ENCODE measurements at places on chromosomes 2 and 18.
A peak's percentile ranks its signal among the peaks of the same experiment; 100 is the strongest.

- DNase-seq, result no peak
Observed at GRCh38 chr18:74139888-74140287, 7.7 kb downstream of the FBXO15 start.

DNA sequence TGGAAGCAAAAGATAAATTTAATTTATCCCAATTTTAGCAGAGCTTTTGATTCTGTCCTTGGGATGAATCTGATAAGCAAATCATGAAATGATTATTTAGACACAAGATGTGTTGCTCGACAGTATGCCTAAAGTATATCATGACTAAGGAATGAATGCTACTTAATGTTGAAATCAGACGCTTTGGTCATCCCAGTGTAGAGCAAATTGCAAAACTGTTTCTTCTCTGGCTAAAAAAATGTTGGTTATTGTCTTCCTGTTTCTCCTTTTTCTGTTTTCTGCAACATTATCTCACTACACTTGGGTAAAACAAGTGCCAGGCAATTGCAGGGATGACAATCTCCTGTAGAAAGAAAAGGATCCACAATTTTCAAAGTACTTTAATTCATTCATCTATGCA is 66.4 kb downstream of the BABAM2 start:
- peak; percentile 56 for DNase-seq

DNA sequence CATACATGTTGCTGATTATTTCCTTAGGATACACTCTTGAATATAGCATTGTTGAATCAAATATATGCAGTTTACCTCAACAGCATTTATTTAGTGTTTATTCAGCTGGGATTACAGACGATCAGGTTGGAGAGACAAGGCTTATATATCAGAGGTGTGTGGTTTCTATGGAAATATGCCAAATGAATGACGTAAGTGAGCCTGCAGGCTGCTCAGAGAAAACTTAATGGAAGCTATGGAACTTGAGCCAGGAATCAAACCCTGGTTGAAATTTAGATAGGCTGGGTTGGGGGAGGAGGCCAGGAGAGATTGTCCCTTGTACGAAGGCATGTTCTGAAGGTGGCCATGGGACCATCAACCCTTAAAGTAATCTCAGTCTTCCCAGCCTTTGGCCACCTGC is 79.5 kb downstream of the INPP4A start:
- DNase-seq, result no peak

GRCh38 chr2:108580050-108580449 is 45.8 kb downstream of the LIMS1 start:
- no peak for DNase-seq

DNA sequence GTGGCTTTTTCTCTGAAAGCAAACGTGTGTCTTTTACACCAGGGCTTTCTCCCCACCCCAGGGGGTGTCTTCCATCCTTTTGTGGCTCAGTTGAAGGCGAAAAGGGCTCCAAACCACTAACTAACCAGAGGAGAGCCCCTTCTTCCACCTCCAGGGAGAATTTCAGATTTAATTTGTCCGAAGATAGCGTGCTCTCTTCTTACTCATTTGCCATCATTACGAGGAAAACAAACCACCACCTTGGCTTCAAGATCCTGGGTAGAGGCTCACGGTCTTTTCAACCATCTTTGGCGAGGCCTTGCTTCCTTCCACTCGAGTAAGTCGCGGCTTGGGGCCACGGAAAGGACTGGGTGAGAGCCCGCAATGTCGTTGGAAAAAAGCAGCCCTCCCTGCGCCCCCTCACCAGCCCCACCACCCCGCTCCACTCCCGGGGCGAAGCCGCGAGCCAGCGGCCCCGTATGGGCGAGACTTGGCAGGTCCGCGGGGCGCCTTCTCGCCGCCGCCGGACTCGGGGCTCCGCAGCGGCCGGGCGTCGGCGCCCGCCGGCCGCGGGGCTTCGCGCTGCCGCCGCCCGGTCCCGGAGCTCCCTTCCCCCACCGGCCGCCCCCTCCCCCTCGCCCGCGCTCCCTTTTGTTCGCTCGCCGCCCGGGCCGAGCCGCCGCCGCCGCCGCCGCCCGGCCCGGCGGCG is 1.7 kb upstream of the ZNF532 start:
- DNase-seq, result peak; percentile 9
